Naive thymus-derived CD4-positive, alpha-beta T cell (primary cell): ENCODE measurements at places on chromosomes 1 and 21. TPM values are rescaled to one million over a fixed set of nuclear protein-coding genes. Genes with fewer than 3 reads are reported as not detected.

- peaks cover 4% of the 10 kb centered on the region for H3K4me1 ChIP-seq
- no peak for DNase-seq
- H3K36me3 ChIP-seq: no peaks in the 10 kb centered on the region
- H3K27me3 ChIP-seq: no peaks in the 10 kb centered on the region
- no peak overlapping the region for H3K4me3 ChIP-seq
- no peak overlapping the region for H3K27ac ChIP-seq
Observed at GRCh38 chr1:169488157-169488556, 2.4 kb upstream of the SLC19A2 start.

GRCh38 chr1:35486858-35487408, 70.3 kb downstream of the KIAA0319L start:
- H3K27ac ChIP-seq: no peak overlapping the region
- H3K4me3 ChIP-seq: no peak overlapping the region
- peaks cover 11% of the 10 kb centered on the region for H3K4me1 ChIP-seq
- no peaks in the 10 kb centered on the region for H3K36me3 ChIP-seq
- H3K27me3 ChIP-seq: no peaks in the 10 kb centered on the region

Gene RHD
- not detected in 2 replicates for total RNA-seq

Gene FCRL4
- not detected for total RNA-seq

Gene EPHA10
- not detected for total RNA-seq

DNA sequence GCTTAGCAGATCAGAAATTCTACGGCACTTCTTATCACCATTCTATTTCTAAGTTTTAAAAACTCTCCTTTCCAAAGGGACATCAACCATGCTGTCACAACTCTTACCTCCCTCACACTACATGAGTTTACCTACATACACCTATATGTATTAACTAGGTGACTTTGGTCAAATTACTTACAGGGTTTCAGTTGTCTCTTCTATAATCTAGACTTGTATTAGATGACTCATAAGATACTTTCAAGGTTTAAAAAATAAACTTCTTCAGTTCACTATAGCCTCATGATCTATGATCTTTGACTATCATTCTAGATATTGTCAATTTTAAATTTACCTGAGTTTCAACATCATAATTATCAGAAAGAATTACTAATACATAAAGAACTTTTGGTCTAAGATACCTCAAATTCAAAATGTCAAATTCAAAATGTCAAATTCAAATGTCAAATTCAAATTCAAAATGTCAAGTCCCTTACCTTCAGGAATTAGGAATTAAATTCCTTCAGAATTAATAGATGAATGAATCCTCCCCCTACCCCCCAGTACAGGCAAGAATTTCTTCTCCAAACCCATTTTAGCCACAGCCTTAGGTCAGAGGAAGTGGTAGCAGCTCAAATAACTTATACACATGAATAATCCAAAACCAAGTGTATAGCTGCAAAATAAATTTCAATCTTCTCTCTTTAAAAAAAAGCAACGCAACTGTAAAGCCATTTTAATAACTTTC, 31.1 kb downstream of the OTUD7B start:
- no peaks in the 10 kb centered on the region for H3K27me3 ChIP-seq
- no peak overlapping the region for H3K27ac ChIP-seq
- no peak for DNase-seq
- H3K4me3 ChIP-seq: no peak overlapping the region
- peaks cover 5% of the 10 kb centered on the region for H3K36me3 ChIP-seq

Gene TCHHL1
- total RNA-seq: not detected

GRCh38 chr1:226697151-226697928, 41.7 kb downstream of the ITPKB start:
- no peak overlapping the region for H3K4me3 ChIP-seq
- no peaks in the 10 kb centered on the region for H3K27me3 ChIP-seq
- peak overlapping the region; percentile 86 for H3K27ac ChIP-seq
- peak; percentile 58 for DNase-seq
- H3K4me1 ChIP-seq: peaks cover 82% of the 10 kb centered on the region

- no peaks in the 10 kb centered on the region for H3K4me1 ChIP-seq
- H3K4me3 ChIP-seq: no peak overlapping the region
- DNase-seq: no peak
- no peaks in the 10 kb centered on the region for H3K36me3 ChIP-seq
- no peak overlapping the region for H3K27ac ChIP-seq
Observed at GRCh38 chr21:17002594-17003257, 510.1 kb upstream of the CXADR start.
